HFFc6 (cell line): ENCODE measurements at places on chromosomes 2 and 18. TPM values are rescaled to one million over a fixed set of nuclear protein-coding genes. Genes with fewer than 3 reads are reported as not detected.

SALL3 gene
- not detected in 3 replicates for total RNA-seq

- DNase-seq = peak; percentile 82
Measured at GRCh38 chr2:111694700-111695101, 189.3 kb downstream of the ANAPC1 start.

- no peak for DNase-seq
Measured at GRCh38 chr2:241675885-241676284, 10.7 kb downstream of the DTYMK start.

IL1B gene
- total RNA-seq = 1.6 to 7.7 TPM (median 2.0 TPM) in 3 replicates

EFEMP1 gene
- 37.4 and 47.8 TPM in 2 replicates for total RNA-seq

DNA sequence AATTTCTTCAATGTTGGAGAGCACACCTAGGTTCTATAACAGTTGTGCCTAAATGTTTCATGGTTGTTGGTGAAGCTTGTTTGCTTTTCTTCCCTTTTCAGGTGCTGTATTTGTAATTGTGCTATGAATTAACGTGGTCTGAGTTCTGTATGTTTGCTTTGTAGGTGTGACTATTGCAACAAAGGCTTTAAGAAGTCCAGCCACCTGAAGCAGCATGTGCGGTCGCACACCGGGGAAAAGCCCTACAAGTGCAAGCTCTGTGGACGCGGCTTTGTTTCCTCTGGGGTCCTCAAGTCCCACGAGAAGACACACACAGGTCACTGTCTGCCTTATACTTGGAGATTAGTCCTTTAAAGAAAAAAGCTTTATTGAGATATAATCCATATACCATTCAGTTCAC, 91.2 kb downstream of the ZNF236 start:
- no peak for DNase-seq

CDH19 gene
- not detected in 3 replicates for total RNA-seq

- DNase-seq = peak; percentile 71
Measured at GRCh38 chr2:20050646-20051531, 539 bp downstream of the LAPTM4A start.

DNA sequence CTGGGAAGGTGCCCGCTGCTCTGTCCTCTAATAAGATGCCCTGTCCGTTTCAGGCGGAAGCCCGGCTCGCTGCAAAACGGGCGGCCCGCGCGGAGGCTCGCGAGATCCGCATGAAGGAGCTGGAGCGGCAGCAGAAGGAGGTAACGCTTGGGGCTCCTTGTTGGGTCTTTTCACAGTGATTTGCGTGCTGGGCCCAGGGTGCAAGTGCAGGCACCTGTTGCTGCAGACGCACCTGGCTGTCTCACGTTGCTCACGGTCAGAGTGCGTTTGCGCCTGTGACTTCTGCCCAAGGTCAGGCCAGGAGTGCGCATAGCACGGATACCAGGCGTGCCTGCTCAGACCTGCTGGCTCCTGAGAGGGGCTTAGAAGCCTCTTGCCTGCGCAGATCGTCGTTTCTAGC, 81.1 kb downstream of the LRRFIP1 start:
- DNase-seq = no peak

PARD6G gene
- total RNA-seq = 0.46 to 0.63 TPM (median 0.51 TPM) in 3 replicates

USP34 gene
- total RNA-seq = 59.7 to 76.2 TPM (median 69.1 TPM) in 3 replicates

DNAJC5G gene
- not detected in 3 replicates for total RNA-seq

POTEI gene
- total RNA-seq = not detected in 3 replicates

- no peak for DNase-seq
Measured at GRCh38 chr2:242063436-242063835, 193.9 kb downstream of the RTP5 start.

DNA sequence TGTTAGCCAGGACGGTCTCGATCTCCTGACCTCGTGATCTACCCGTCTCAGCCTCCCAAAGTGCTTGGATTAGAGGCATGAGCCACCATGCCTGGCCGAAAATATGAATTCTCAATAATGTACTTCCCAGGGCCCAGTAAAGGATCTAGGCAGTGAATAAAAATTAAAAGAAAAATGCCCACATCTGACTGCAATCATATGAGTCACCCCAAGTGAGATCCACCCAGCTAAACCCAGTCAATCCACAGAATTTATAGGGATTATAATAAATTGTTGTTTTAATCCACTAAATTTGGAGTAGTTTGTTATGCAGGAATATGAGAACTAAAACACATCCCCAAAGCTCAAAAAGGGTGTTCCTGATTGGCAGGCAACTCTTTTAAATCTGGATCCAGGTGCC, 93.5 kb upstream of the STK39 start:
- no peak for DNase-seq

BUB1 gene
- total RNA-seq = 21.4 to 51.0 TPM (median 38.8 TPM) in 3 replicates

IL36G gene
- total RNA-seq = not detected in 3 replicates

- no peak for DNase-seq
Measured at GRCh38 chr18:13279181-13280069, 60.9 kb downstream of the LDLRAD4 start.

DNA sequence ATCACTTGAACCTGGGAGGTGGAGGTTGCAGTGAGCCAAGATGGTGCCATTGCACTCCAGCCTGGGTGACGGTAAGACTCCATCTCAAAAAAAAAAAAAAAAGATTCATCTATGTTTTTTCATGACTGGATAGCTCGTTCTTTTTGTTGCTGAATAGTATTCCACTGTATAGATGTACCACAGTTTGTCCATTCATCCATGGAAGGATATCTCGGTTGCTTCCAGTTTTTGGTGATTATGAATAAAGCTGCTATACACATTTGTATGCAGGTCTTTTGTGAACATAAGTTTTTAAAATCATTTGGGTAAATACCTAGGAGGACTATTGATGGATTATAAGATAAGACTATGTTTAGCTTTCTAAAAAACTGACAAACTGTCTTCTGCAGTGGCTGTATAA, 90.8 kb downstream of the ACOXL start:
- no peak for DNase-seq

GRCh38 chr18:69755856-69756496, 191.7 kb downstream of the CD226 start:
- no peak for DNase-seq

DNA sequence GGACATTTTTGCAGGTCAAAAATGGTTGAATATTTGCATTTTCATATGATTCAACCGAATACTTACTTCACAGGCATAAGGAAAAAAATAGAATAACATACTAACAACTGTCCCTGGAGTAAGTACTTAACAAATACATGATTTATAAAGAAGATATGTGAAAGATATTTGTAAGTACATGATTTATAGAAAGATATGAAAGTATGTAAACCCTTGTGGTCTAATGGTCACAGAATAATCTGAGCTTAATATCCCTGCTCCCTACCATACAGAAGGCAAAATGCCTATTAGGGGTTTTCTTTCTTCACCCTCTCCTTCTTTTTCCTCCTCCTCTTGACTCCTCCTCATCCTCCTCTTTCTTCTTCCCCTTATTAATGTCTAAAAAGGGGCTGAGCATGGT, 20.6 kb upstream of the ACTR3 start:
- DNase-seq = no peak

DNA sequence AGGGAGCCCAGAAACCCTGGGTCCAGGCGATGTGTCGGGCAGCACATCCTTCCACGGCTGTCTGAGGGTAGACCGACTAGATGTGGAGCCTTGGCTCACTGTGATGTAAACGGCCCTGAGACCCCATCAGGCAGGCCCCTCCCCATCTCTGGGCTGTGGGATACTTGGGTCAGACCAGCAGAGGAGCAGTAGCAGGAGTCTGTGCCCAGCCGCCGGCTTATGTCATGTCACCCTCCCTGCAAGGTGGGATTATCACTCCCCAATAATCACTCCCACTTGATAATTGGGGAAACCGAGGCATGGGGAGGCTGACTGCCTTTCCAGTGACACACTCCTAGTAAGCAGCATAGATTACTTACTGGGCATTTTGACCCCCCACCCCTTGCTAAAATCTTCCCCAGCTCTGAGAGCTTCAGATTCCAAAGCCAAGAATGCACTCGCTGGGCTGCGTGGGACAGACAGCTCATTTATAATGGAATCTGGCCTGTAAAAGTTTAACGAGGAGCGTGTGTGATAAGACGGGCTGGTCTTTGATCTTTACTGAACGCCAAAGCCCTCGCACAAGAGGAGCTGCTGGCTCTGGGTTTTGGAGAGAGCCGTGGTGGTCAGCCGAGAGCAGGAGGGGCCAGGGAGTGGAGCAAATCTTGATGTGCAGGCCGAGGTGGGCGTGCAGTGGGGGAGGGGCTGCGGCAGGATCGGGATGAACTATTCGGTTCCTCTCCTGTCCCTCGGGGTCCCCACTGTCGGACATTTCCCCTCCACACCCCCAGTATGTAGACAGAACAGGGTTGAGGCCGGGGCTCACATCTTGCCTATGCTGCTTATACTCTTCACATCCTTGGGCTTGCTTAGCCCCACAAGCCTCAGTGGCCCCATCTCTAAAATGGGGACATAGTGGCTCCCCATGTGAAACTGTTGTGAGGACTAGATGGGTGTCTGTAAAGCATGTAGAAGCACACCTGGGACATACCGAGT, 200.0 kb downstream of the GLI2 start:
- peak; percentile 91 for DNase-seq

GRCh38 chr2:147027436-147027835, 817.4 kb upstream of the ACVR2A start:
- DNase-seq = no peak

DNA sequence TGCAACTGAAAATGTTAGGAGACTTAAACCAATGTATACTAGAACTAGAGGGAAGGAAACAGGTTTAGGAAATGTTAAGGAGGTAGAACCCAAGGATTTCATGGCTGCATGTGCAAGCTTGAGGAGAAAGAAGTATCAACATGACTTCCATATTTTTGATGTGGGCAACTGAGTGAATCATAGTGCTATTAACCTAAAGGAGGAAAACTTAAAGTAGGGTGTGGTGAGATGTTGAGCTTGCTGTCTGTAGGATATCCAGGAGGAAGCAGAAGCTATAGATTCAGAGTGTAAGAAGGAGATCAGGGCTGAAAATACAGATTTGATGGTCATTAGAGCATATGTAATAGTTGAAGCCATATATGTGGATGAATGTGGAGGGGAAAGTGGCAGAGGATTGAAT, 31.5 kb downstream of the NDC80 start:
- DNase-seq = no peak

- DNase-seq = no peak
Measured at GRCh38 chr2:85178154-85178553, 45.0 kb downstream of the TCF7L1 start.

DNA sequence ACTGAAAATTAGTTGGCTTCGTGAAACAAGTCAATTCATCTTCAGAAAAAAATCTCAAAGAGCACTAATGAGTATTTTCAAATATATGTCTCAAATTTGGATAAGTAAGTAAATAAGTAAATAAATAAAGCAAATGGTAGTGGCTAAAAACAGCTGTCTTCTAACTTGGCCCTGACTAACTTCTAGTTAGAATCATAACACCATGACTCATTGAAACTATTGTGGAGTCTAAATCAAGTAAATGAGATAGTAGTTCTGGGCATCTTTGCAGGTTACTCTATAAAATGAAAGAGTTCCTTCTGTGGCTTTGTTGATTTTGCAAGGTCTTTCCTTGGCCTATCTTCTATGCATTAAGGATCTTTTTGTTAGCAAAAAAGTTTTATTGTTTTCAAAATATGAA, 110.7 kb downstream of the SLC8A1 start:
- DNase-seq = no peak

TNFAIP6 gene
- total RNA-seq = 0.60 to 2.4 TPM (median 1.8 TPM) in 3 replicates

DNA sequence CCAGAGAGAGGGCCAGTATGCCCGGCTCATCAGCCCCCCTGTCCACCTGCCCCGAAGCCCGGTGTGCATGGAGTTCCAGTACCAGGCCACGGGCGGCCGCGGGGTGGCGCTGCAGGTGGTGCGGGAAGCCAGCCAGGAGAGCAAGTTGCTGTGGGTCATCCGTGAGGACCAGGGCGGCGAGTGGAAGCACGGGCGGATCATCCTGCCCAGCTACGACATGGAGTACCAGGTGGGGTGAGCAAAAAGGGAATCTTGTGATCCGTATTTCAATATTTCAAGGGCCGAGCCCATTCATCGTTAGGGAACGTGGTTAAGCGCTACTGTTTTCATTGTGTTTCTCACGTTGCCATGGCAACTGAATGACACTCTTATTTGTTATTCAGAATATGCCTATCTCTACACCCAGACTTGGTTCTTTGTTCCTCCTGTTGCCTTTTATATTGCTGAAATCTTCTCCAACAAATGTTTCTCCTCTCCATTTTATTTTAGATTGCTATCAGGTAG, 81.5 kb downstream of the NRP2 start:
- DNase-seq = peak; percentile 89

ZNF804A gene
- total RNA-seq = 0.04 to 0.09 TPM (median 0.08 TPM) in 3 replicates

HOXD10 gene
- 10.9 and 15.1 TPM in 2 replicates for total RNA-seq

GRCh38 chr2:149561309-149561926, 26.2 kb downstream of the MMADHC start:
- no peak for DNase-seq

VIL1 gene
- not detected in 3 replicates for total RNA-seq

DNA sequence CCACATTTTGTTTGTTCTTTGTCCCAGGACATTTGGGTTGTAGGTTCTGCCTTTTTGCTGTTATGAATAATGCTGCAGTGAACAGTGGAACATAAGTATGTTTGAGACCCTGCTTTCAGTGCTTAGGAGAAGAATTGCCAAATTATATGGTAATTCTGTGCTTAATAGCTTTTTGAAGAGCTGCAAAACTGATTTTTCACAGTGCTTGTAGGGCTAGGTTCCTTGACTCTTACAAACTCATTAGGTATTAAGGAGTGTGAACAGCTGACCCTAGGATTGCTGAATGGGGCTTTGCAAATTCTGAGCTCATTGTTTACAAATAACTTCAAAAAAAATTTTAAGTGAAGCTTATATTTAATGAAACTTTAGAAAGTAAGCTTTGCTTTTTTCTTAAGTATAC, 154.2 kb downstream of the LTBP1 start:
- no peak for DNase-seq

MYL12A gene
- total RNA-seq = 401 to 657 TPM (median 497 TPM) in 3 replicates

GRCh38 chr18:71583252-71583651, 960.9 kb downstream of the CBLN2 start:
- DNase-seq = no peak

GRCh38 chr2:168194784-168195522, 52.4 kb downstream of the STK39 start:
- peak; percentile 25 for DNase-seq

NRP2 gene
- 10.9 to 25.1 TPM (median 13.0 TPM) in 3 replicates for total RNA-seq

TTR gene
- not detected in 3 replicates for total RNA-seq

GRCh38 chr2:8162552-8162951, 519.3 kb upstream of the ID2 start:
- no peak for DNase-seq
